Adipocyte (in vitro differentiated cells): ENCODE measurements at places on chromosomes 1 and 21.
A peak's percentile ranks its signal among the peaks of the same experiment; 100 is the strongest.

DNA sequence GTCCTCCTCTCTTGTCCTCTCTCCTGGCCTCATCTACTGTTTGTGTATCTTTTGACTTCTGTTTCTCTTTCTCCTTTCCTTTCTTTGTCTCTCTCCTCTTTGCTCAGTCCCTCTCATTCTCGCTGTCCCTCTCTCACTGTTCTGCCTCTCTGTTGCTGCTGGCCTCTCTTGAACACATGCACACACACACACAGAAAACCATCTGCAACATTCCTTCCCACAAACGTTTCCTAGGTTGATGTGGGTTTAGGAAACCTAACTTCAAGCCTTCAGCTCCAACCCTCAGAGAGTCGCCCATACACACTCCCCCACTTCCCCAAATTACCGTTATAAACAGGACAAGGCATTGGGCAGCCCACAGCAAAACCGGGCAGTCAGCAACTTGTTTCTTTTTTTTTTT lies 10.9 kb upstream of the SSBP3 start:
- no peak for DNase-seq

DNA sequence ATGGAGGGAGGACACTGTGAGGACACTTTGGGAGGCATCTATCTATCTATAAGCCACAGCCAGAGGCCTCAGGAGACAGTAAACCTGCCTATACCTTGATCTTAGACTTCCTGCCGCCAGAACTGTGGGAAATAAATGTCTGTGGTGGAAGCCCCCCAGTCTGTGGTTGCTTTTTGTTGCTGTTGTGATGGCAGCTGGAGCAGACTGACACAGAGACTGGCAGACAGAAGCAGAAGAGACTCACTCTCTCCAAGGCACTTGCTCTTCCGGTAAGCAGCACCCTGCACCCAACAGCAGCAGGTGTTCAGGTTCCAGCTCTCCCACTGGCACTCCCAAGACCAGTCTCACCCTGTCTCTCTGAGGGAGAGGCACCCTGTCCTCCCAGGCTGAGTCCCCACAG lies 297.6 kb downstream of the TTLL7 start:
- no peak for DNase-seq

- DNase-seq: no peak
Observed at GRCh38 chr1:85494074-85494903, 29.3 kb upstream of the DDAH1 start.

DNA sequence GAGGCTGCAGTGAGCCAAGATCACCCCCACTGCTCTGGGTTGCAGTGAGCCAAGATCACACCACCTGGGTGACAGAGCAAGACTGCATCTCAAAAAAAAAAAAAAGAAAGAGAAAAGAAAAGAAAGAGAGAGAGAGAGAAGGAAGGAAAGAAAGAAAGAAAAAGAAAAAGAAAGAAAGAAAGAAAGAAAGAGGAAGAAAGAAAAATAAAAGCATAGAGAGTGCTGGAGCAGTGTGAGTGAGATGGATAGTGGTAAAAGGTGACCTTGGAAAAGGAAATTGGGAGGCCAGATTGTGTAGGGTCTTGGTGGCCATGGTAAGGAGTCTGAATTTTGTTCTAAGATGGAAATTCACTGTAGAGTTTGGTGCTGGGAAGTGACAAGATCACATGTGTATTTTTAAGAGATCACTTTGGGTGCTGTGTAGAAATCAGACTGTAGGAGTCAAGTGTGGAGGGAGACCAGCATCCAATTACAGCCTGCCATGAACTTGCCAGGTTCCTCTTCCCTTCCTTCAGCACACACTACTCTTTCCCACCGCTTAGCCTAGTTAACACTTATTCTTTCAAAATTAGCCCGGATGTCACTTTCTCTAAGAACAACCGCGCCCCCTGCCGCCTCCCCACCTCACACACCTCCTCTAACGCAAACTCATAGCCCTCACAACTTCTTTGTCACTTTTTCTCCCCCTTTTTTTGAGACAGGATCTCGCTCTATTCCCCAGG lies 17.9 kb downstream of the MTX1 start:
- DNase-seq: peak; percentile 86

- DNase-seq: no peak
Observed at GRCh38 chr1:18814425-18814824, 45.0 kb downstream of the TAS1R2 start.

GRCh38 chr1:8276173-8276914 lies 41.6 kb upstream of the SLC45A1 start:
- no peak for DNase-seq

DNA sequence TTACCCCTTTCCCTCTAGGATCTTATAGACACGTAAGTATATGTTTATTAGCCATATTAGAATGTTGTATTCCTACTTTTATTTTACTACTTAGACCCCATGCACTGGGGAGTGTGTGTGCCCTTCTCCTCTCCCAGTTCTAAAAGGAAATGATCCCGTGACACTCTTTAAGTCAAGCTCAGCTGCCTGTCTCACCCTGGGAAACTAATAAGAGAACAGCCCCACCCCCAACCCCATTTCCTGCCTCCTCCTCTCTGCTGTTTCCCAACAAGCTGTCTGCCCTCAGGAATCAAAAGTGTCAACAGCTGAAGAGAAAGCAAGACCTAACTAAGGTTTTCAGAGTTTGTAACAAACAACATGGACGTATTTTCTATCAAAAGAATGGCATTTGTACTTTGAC lies 92.6 kb upstream of the VAV3 start:
- DNase-seq: no peak

DNA sequence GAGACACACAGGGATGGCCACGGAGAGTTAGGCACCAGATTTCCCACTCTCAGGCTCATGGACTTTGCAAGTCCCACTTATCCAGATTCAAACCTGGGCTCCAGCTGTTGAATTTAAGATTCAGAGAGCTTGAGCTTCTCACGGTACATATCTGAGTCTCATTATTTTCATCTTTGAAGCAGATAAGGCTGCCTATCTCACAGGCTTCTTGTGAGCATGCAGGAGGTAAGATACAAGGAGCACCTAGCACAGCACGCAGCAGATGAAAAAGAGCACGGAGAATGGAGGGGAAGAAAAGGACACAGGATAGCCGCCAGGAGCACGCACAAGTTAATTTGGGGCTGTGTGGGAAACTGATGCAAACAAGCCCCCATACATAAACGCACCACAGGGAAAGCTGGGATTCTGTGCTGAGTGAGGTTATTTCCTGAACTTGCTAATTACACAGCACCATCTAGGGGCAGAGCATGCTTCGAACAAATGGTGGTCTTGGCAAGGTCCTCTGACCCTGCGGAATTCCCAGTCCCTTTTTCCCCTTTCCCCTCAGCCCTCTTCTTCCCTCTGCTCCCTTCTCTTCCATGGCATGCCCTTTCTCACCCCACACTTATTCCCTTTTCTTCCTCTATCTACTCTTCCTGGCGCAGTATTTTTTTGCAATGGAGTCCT lies 134.7 kb upstream of the VANGL1 start:
- DNase-seq: peak; percentile 43

DNA sequence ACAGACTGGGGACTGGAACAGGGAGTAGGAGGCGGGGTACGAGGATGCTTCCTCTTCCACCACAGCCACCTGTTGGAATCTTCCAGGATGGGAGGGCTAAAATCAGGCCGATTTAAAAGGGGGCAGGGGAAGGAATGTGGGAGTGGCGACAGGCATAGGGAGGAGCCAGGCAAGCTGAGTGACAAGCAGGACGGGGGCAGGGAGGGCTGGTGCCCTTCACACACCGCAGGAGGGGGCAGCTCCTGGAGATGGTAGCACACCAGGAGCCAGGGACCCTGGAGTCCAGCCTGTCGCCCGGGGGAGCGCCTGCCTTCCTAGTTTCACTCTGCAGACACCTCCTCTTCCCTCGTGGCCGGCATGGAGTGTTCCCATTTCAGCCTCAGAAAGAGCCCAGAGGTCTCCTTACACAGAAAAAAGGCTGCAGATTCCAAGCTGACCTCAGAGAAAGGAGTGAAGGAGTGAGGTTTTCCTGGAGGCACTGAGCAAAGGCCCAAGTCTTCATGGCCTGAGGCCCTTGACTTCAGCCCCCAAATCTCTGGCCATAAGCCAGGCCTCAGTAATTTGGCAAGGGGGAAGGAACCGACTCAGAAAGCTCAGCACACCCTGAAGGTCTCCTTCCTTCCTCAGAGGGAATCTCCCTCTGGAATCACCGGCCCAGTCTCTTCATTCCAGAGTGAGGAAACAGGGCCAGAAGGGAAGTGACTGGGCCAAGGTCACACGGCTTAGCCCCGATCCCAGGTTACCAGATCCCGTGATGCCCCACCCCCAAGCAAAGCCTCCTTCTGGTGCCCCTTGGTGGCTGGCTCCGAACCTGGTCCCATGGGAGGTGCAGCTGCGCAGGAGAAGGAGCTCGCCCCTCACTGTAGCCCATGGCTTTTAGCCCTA lies 8.1 kb downstream of the BLACAT1 start:
- no peak for DNase-seq

GRCh38 chr21:16241479-16241963 lies 511.7 kb downstream of the USP25 start:
- no peak for DNase-seq

DNA sequence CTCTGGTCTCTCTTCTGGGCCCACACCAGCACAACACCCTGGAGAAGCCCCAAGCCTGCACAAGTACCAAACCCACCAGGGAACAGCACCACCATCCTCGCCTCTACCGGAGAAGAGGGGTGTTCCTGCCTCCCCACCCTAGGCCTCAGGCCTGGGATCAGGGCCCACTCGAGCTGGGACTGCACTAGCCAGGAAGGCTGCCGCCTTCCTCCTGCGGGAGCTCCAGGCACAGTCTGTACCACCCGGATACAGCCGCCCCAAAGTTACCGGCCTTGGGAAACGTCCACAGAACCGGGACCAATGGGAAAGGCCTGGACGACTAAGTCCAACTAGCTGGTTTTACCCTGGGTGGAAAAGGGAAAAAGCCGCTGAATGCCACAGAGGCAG lies 3.4 kb downstream of the TAL1 start:
- no peak for DNase-seq

GRCh38 chr1:239739375-239739774 lies 352.3 kb upstream of the FMN2 start:
- no peak for DNase-seq

GRCh38 chr1:101060992-101061391 lies 35.4 kb upstream of the DPH5 start:
- DNase-seq: no peak

DNA sequence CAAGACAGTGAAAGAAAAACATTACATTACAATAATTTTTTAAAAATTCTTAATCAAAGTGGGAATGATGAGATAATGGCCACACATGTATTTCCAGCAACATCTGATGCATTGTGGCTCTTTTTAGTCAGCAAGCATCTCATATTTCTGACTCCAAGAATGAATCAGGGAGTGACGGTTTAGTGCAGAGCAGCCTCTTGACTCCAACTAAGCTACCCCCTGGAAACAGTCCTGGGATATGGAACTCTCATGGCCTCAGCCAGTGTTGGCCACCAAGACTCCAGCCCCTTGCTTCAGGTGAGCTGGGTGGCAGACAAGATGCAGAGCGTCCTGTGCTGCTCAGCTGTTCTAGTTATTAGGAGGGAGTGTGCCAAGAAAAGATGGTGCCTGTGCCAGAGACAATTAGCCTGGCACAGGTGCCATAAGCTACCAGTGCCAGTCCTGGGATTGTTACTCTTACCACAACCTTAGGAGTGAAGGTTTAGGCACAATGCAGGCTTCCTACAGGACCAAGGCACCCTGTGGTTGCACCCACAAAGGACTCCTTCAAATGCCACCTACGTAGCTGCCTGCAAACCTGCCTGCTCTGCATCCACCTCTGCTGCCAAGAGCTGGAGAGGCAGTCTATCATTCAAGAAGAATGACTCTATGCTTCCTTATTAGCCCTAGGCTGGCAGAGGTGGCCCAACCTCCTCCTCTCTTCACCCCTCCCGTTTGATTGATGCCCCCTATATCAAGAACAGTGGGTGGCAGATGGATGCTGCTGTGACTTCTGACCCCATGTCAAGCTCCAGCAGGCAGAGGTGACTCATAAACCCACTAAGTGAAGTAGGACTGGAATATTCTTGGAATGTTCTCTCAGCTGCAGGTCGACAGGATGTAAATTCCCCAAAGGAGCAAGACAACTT lies 6.0 kb upstream of the SEC16B start:
- DNase-seq: peak; percentile 29

DNA sequence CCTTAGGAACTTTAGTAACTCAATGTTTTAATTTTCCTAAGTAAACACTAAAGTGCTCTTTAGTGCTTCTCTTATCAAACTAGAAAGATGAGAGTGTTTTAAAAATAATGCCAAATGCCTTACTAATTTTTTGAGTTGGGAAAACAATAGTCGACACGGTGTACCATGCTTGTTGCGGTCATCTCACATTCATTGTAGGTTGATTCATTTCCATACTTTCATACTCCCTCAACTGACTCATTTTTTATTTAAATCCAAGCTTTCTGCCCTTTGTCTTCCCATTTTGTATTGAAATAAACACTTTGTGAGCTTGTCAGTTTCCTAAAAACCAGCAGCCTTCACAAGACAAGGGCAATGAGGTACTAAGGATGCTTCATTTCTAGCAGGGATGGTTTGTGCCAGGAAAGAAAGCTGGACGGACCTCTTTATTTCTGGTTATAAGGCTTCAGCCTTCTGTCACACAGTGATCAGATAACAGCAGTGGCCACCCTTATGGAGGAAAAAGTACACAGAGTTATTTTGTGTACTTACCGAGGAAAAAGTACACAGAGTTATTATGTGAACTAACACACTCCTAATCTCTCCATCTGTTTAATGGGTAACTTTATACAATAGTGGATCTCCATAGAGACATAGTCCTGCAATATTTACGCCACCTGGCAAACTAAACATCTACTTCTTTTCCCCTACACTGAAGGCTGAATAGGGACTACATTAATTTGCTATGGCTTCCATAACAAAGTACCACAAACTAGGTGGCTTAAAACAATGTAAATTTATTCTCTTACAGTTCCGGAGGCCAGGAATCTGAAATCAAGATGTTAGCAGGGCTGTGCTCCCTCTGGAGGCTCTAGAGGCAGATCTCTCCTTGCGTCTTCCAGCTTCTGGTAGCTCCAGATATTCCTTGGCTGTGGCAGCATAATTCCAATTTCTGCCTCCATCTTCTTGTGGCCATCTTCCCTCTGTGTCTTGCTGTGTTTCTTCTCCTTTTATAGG lies 13.0 kb upstream of the CCDC190 start:
- peak; percentile 74 for DNase-seq
